Pons (tissue), 1 donor: ENCODE measurements at places on chromosomes 13 and 19.

GRCh38 chr19:15268928-15269253 is 36.6 kb upstream of the EPHX3 start:
- no peak for DNase-seq

DNA sequence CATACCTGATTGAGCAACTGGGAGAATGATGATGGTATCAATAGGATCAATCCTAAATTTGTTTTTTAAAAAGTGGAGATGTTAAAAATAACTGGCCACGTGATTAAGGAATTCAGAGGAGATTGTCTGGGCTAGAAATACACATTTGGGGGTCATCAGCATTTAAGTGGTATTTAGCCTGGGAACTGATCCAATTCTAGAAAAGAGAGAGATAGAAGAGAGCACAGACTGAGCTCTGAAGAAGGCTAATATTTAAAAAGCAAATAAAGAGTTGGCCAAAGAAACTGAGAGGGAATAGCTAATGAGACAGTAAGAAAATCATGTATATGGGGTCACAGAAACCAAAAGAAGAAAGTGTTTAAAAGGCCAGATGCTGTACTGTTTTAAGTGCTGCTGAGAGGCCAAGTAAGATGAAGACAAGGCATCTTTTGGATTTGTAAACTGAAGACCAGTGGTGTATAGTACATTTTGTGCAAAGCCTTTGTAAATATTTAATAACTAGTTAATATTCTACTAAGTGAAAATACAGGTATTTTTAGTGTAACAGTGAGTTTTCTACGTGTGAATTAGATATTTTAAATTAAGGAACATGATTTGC is 40.2 kb downstream of the UBL3 start:
- DNase-seq = no peak

GRCh38 chr19:53076984-53077383 is 26.2 kb downstream of the ZNF160 start:
- DNase-seq = peak; percentile 69

GRCh38 chr19:45505151-45505995 is 1.9 kb upstream of the VASP start:
- no peak for DNase-seq

DNA sequence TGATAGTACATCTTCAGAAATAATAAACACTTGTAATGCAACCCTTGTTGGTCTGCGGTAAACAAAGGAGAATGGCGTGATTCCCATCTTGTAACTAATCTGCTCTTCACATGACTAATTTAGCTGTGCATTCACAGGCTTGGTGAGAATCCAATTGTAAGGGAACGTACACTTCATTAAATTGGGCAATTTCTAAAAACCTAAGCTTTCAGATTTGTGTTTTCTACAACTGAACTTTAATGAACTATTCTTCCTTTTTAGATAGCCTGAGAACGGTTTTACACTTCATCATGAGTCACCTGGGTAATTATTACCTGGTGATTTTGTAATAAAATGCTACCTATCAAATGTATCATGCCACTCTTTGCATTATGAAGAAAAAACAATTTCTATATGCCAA is 306.9 kb downstream of the KLF5 start:
- no peak for DNase-seq

DNA sequence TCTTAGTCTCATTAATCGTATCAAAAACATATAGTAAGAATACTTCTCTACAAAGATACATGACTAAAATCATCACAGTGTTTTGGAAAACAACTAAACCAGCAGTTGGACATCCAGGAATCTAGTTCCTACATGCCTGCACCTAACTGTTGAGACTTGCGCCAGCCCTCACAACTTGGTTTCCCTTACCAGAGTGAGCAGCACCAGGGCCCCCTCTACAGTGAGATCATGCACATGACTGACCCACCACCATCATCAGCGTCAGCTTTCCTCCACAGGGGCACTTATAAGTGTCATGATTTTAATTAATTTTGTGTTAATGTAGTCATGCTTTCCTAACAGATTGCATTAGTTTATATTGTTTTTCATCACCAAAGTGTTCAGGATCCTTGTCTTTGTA is 1322.0 kb downstream of the EFNB2 start:
- no peak for DNase-seq

GRCh38 chr13:97423300-97424045 is 10.5 kb upstream of the RAP2A start:
- no peak for DNase-seq

GRCh38 chr19:29680447-29680846 is 15.2 kb downstream of the PLEKHF1 start:
- DNase-seq = no peak

- DNase-seq = no peak
Observed at GRCh38 chr19:2338751-2339643, 10.5 kb downstream of the SPPL2B start.

DNA sequence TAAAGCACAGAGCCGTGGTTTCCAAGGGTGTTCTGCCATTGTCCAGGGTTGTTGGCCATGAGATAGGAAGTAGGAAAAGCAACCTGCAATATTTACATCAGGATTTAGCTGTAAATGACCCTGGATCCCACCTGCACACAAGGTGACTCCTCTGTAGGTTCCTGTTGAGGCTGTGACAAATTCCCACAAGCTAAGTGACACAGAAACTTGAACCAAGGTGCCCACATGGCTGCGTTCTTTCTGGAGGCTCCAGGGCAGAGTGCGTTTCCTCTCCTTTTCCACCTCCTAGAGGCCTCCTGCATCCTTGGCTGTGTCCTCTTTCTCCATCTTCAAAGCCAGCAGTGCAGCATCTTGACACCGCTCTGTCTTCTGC is 11.9 kb downstream of the CEACAM21 start:
- DNase-seq = no peak

DNA sequence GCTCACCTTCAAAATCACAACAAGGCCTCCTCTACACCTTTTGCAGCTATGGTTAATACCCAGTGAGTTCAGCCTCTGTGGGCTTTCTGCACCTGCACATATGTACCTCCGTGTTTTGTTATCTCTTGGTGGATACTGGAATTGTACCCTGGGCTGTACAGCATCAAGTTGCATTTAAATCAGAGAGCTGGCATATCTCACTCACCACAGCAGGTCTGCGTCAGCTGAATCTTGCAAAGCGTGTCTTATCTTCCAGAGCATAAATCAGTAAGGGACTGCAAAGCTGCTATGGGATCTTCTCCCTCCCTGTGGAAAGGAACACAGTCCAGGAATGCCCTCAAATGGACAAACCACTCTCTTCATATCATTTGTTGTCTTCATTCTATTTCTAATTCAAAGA is 1048.7 kb downstream of the UQCRFS1 start:
- DNase-seq = no peak

DNA sequence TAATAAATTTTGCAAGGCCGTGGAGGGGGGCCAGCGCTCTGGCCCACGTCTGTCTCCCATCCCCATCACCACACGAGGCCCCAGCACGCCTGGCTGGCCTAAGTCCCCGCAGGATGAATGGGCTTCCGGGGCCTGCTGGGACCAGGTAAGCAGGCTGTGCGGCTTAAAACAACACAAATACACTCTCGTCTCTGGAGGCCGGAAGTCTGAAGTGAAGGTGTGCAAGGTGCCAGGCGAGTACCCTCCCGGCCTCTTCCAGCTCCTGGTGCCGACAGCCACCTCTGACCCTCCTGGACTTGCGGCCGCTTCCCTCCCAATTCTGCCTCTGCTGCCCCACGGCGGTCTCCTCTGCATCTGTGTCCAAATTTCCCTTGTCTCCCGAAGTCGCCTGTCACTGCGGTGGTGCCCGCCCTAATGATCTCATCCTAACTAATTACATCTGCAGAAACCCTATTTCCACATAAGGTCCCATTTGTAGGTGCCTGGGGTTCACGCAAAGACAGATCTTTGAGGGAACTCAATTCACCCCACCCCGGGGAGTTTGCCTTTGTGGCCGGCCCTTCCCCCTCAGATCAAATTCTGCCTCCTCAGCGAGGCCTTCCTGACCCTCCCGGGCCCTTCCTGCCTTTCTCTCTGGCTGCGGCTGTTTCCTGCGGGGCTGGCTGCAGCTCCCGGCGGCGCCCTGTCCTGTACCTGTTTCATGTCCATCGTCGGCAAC is 8.1 kb upstream of the PTBP1 start:
- DNase-seq = no peak

DNA sequence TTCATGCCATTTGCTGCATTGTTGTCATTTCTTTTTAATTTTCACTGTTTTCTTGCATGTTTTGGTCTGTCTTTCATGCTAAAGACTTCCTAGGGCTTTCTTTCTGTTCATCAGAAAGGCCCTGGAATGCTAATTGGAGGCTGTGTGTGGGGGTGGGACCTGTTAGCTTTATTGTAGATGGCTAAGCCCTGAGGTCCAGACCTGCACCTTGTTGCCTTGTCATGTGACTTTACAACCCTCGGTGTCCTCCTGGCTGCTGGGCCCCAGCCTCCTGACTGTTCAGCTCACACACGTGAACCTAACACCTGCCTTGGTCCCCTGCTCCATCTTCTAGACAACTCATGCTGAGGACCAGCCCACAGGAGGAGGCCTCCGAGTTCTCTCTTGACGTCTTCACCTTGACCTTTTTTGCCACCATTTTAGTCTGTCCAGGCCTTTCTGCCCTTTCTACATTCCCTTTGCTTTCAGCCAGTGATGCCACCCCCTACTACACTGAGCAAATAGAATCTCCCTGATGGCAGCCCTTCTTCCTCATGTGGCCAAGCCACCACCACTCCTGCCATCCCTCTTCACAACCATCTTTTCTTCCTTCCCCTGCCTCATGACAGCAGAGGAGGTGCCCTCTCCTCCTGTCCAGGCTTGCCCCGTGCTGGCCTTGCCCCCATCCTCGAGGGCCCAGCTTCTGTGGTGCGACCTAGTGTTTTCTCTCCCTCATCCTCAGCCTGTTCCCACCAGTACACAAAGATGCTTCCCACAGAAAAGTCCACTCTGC is 41.4 kb upstream of the GPI start:
- DNase-seq = no peak

- DNase-seq = no peak
Observed at GRCh38 chr19:43936188-43936587, 1.1 kb upstream of the ZNF45 start.

- DNase-seq = peak; percentile 70
Observed at GRCh38 chr19:13026462-13027370, 31.4 kb downstream of the NFIX start.

GRCh38 chr19:13138916-13139198 is 11.3 kb downstream of the STX10 start:
- no peak for DNase-seq

DNA sequence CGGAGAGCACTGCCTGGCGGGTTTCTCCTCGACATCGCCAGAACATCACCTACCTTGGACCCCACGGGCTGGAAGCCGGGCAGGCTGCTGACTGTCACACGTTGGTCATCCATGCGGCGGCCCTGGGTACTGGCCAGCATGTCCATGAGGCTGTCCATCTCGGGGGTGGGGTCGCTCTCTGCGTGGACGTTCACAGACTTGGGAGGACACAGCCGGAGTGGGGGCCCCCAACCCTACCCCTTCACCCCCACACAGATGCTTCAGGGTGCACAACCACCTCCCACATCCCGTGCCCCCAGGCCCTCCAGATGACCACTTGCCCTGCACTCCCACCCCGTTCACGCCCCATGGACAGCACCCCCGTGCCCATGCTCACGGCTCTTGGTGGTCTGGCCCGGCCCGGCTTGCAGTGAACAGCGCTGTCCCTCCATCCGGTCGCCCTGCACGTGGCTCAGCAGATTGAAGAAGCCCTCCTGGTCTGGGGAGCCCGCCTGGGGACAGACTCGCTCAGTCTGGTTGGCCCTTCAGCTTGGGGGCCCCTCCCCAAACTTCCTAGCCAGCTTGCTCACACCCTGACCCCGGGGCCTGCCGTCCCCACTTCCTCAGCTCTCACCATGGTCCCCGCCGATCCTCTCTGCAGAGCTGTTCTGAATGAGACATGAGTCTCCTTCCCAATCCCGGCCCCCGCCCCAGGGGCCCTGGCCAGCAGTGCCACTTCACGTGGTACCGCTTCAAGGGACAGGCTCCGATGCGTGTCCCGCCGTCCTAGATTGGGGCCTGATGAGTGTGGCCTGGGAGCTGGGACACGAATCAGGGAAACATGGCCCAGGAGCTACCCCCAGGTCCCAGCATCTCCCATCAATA is 947 bp downstream of the PCP2 start:
- no peak for DNase-seq

DNA sequence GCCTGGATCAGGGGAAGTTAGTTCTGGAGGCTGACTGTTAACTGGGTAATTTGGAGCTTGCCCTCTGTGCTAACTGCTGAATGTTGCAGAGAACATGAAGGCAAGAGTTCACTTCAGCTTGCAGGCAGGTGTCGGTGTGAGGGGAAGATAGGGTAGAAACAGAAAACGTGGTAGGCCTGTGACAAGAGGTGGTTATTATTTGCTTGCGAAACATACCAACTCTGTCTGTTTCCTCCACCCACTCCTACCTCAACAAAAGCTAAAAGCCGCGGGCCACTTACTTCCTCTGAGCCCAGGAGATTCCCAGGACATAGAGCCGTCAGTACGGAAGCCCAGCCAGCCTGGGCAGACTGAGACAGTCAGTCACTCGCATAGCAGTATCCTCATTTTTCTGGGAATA is 119.2 kb upstream of the ABCC4 start:
- no peak for DNase-seq
